ENCODE measurements at places on chromosomes 13 and 19.

- peak; percentile 13 for DNase-seq
Measured at GRCh38 chr19:35095667-35096368, 19.8 kb upstream of the FXYD3 start.

DNA sequence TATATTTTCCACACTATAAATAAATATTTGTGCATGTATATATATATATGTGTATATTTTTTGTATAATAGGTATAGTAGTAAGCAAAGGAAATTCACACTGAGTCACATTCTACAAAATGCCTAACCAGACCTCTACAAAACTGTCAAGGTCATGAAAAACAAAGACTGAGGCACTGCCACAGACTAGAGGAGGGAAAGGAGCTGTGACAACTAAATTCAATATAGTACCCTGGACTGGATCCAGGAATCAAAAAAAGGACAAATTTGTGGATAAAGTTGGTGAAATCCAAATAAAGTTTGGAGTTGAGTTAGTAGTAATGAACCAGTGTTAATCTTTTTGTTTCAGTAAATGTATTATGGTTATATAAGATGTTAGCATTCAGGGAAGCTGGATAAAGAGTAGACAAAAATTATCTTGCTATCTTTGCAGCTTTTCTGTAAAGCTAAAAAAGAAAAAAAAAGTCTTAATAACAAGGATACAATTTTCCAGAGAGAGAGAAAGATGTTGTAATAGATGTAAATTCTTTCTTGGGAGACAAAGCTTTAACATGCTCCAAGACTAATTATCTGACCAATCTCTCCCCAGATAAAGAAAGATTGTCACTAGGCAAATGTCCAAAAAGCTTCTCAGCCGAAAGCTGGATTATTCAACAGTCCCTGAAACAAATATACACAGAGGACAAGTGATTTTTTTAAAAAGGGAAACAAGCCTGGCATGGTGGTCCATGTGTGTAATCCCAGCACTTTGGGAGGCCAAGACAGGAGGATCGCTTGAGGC lies 19.1 kb downstream of the SYDE1 start:
- no peak for DNase-seq

DNA sequence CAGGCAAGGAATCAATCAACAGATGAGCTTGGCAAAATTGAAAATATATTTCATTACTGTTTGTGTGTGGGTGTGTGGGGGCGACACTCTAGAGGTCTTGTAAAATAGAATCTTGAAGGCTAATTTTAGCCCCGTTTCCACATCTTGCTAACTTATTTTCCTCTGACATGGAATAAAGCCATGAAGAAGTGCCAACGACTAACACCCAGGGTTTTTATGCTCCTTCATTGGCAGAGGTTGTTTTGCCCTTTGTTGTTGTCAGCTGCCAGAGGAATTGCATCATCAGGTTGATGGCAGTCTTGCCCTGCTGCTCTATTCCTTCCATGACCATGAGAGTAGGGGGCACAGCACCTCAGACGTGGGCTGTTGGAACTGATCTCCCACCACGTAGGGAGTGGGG lies 30.6 kb upstream of the FAM216B start:
- DNase-seq: no peak

- no peak for DNase-seq
Measured at GRCh38 chr19:16946951-16947940, 58.4 kb downstream of the F2RL3 start.

All from kidney tubule cell (primary cell).